ENCODE measurements at places on chromosomes 1 and 21.

DNA sequence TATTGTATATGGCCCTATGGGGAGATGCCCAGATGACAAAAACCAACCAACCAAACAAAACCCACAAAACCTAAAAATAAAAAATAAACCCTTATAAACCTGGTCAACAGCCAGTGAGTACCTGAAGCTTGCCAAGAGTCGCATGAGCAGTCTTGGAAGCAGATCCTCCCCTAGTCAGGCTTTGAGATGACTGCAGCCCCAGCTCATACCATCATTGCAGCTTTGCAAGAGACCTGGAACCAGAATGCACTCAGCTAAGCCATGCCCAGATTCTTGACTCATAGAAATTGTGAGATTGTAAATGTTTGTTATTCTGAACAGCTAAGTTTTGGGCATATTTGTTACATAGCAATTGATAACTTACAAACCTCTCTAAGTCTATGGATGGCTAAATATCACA is 326.8 kb downstream of the HLX start:
- no peaks in the 10 kb centered on the region for H3K36me3 ChIP-seq
- H3K27me3 ChIP-seq, result no peaks in the 10 kb centered on the region
- no peak for DNase-seq

DNA sequence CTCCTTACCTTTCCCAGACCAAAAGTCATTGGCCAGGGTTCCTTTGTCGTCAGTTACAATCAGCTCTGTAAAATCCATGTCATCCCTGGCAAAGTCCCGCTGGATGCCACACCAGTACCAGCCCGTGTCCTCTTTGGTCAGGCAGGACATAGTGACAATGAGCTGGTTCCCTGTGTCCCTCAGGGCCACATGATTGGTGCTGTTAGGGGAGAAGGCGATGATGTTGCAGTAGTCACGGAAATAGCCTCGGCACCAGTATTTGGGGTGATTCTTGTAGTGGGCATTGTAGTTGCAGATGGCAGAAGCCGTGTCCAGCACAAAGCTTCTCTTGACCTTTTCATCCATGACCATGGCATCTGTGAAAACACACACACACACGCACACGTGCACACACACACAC is 14.8 kb downstream of the ADORA3 start:
- H3K27ac ChIP-seq, result no peak overlapping the region
- no peaks in the 10 kb centered on the region for H3K4me1 ChIP-seq
- H3K4me3 ChIP-seq, result no peak overlapping the region

GRCh38 chr1:32356478-32356877 is 5.8 kb downstream of the FAM229A start:
- H3K36me3 ChIP-seq, result peaks cover 13% of the 10 kb centered on the region
- peaks cover 9% of the 10 kb centered on the region for H3K4me1 ChIP-seq
- H3K27ac ChIP-seq, result no peak overlapping the region
- no peak overlapping the region for H3K4me3 ChIP-seq
- DNase-seq, result no peak

DNA sequence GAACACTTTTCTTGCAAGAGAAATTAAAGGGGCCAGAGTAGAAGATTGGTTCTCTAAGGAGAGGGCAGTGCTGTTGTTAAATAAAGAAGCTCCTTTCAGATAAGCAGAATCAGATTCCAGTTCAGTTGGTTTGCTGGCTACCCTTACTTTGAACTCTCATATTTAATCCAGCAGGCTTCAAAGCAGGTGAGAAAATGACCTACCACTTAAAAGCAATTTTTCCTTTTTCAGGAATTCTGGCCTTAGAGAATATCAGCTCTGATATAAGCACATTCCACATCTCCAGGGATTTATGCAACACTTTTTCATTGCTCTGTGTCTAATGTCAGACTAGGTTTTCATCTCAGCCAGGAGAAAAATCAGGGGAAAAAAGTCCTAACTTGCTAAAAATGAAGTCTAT is 28.7 kb downstream of the WNT2B start:
- no peaks in the 10 kb centered on the region for H3K27me3 ChIP-seq
- peaks cover 22% of the 10 kb centered on the region for H3K36me3 ChIP-seq
- no peak for DNase-seq
- H3K4me3 ChIP-seq, result no peak overlapping the region
- peaks cover 18% of the 10 kb centered on the region for H3K4me1 ChIP-seq

DNA sequence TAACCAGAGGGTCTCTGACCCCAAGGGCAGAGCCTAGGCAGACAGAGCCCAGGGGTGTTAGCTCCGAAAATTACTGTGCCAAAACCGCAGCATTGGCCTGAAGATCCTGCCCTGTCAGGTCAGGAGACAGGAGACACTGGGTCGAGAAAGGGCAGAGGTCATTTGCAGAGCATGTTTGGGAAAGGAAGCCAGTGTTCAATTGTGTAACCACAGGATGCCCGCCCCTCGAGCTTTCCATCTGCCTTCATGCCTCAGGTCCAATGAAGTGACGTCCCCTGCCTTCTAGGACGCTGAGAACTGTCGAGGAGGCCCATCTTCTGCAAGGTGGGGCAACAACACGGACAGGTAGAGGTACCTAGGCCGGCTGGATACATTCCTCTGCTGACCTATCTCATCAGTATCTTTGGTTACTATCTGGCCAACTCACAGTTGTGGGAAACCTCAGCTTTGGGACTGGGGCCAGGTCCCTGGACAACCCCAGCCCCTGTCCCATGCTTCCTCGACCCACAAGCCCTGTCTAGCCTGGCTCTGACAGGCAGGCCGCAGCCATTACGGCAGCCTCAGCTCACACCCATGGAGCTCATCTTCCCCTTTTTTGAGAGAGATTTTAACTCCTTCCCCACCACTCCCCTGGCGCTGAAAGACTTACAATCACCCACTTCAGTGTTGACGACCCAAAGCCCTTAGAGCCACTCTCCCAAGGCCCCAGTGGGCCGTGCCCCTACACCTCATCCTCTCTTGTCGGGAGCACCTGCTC is 1.3 kb downstream of the ARL8A start:
- H3K27ac ChIP-seq, result no peak overlapping the region
- H3K27me3 ChIP-seq, result no peaks in the 10 kb centered on the region
- DNase-seq, result no peak
- peak overlapping the region; percentile 99 for H3K4me3 ChIP-seq
- H3K36me3 ChIP-seq, result peaks cover 38% of the 10 kb centered on the region
